ENCODE measurements at places on chromosomes 12 and 14.

DNA sequence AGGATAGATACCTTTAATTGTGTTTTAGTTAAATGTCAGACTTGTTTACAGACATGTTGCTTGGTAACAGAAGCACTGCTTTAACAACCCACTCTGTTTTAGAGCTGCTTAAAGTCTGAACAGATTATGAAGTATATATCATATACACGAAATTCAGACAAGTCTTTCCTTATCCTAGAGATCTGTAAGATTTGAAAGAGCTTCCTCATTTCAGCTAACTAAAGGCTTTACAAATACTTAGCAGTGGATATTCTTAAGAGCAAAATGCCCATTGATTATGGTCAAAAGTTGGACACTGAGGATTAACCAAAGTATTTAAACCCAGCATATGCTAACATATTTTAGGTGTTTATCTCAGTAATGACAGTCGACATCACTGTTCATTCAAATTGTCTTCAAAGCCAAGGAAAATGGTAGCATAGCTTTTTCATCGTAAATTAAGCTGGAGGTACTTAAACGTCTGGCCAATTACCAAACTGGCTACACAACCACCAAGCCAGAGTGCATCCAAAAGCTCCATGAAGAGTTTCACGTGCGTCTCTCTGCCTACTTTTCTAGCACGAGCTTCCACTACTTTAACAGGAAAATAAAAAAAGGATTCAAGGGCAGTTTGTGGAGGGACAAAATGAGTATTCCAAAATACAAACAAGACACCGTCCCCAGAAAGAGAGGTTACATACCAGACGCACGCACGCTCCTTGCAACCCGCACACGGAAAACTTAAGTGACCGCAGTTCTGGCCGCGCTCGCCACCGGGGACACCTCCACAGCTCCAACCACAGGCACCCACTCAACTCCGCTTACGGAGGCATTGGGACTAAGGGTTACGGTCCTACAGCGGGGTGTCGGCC is 565 bp downstream of the CEP83 start:
- no peak for DNase-seq

GRCh38 chr12:31834150-31834549 is 105.3 kb upstream of the AMN1 start:
- DNase-seq = no peak

- DNase-seq = peak; percentile 44
Measured at GRCh38 chr12:117188961-117189724, 1.1 kb downstream of the FBXO21 start.

GRCh38 chr12:122097927-122098756 is 19.6 kb downstream of the MLXIP start:
- DNase-seq = peak; percentile 80

DNA sequence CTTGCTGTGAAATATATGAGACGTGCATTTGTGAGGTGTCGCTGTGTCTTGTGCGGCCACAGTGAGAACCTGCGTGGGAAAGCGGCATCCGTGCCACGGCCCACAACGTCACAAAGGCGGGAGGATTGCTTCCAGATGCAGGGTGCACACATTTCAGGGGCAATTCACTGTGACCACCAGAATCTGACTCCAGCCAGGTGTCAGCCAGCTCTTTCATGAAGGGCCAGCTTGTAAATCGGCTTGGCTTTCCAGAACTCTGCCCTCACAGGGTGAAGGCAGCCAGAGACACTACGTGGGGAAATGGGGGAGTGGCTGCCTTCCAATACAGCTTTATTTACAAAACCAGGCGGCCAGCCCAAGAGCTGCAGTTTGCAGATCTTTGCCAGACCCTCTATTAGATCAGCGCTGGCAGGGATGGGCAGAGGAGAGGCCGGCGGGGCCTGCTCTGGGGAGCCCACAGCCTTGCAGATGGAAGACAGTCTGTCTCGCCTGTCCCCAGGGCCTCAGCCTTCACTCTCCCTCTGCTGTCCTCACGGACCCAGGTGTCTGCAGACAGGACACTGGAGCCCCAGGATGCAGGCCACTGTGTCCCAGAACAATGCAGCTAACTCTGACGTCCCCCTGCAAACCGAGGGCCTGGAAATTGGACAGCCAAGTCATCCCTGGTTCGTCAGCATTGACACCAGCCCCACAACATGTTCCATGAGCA is 53.5 kb downstream of the ADGRD1 start:
- DNase-seq = no peak

GRCh38 chr12:130526813-130527212 is 189.1 kb downstream of the PIWIL1 start:
- peak; percentile 12 for DNase-seq

GRCh38 chr14:85154714-85155113 is 375.2 kb upstream of the FLRT2 start:
- DNase-seq = no peak

DNA sequence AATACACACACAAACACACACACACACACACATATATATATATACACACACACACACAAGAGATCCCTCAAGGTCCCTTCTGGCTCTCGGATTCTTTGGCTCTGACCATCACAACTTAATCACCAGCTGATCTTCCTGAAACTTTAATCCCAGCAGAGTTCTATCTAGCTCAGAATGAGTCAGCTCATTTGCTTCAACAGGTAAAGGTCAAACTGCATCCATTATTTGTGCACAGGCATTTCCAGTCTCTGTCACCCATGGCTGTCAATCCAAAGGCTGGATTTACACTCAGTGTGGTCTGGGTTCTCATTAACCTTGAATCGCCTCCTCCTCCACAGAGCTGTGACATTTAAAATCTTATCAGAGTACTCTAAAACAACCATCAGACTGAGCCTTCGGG is 113.3 kb upstream of the TMPO start:
- no peak for DNase-seq

DNA sequence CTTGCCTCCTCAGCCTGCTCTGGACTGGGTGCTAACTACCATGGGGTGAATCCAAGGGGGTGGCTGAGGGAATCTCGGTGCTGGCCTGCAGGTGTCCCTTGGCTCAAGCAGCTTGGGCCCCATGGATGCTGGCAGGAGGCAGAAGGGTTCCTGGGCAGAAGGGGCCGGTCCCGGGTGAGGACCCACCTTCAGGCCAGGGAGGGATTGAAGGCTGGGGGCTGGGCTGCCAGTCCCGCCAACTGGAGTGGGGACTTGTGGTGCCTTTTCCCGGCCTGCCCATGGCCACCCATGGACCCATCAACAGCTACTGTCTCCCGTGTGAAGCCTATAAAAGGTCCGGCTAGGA is 550.1 kb downstream of the SLC6A15 start:
- no peak for DNase-seq

DNA sequence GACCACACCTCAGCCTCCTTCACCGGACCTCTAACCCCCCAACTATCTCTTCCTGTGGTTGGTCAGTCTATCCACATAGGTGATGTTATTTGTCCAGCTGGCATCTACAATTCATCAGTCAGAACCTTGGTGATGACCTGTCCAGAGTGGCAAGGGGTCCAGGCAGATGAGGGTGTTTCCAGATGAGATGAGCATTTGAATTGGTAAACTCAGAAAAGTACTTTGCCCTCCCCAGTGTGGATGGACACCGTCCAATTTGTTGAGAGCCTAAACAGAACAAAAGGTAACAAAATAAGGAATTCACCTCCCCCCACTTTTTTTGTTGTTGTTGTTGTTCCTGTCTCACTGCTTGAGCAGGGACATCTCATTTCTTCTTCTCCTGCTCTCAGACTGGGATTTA is 34.3 kb upstream of the LRP6 start:
- DNase-seq = no peak

DNA sequence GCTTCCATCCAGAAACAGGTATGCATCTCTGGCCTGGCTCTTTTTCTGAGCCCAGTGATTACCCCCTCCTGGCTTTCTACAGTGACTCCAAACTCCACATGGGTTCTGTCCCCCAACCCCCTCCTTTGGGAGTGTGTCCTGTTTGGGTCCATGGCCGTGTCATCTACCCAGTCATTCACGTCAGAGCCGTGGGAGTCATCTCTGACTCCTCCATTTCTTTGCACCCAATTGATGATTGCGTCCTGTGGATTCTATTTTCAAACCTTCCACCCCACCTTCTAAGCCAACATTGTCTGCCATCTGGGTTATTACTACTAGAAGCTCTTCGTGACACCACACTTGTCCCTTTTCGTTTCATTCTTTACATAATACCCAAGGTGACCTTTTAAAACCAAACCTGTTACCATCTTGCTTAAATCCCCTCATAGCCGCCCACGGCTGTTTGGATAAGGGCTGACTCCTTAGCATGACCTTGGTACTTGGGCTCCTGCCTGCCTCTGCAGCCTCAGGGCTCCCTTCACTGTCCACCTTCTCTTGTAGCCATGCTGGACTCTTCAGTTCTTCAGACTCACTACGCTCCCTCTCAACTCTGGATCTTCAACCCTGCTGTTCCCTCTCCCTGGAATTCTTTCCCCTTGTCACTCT is 38.1 kb upstream of the NT5DC3 start:
- DNase-seq = no peak

- DNase-seq = no peak
Measured at GRCh38 chr12:51954561-51955361, 3.3 kb downstream of the ACVR1B start.
